ENCODE measurements at places on chromosomes 3 and 15. TPM values are rescaled to one million over a fixed set of nuclear protein-coding genes. Genes with fewer than 3 reads are reported as not detected.

The XCR1 gene
- not detected for total RNA-seq

The CNTN3 gene
- total RNA-seq: 2.1 TPM

The LMAN1L gene
- total RNA-seq: not detected

The GPR27 gene
- 5.5 TPM for total RNA-seq

GRCh38 chr15:75178938-75179745 is 22.5 kb upstream of the C15orf39 start:
- peaks cover 2% of the 10 kb centered on the region for H3K36me3 ChIP-seq
- H3K27me3 ChIP-seq: peaks cover 7% of the 10 kb centered on the region
- H3K4me1 ChIP-seq: peaks cover 42% of the 10 kb centered on the region

DNA sequence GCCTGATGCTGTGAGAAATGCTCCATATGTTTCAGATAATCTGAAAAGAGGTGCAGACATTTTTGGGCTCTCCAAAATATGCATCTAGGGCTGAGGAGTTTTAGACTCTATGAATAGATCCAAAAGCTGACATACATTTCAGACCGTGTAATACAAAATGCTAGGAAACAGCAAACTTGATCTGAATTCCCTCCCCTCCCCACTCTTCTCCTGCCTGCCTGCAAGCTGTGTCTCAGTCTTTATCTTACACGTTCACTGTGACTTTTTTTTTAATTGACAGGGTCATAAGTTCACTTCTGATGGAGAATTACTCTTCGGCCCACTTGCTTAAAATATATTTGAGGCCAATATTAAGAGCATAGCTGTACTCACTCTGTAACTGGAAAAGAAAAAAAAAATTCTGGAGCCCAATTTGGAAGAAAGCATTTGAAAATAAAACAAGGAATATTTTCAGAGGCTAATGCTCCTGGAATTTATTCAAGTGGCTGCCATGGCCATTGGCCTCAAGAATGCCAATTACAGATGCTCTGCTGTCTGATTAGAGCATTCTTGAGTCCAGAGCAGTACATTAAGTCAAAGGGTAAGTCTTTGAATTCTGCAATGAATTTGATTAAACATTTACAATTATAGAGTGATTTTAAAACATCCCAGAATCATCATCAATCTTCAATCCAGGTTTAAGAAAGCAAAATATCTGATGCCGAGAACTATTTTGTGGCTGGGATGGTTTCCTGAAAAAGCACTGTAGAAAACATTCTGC is 146.2 kb upstream of the SEMA6D start:
- no peaks in the 10 kb centered on the region for H3K27me3 ChIP-seq
- DNase-seq: no peak
- peaks cover 20% of the 10 kb centered on the region for H3K4me1 ChIP-seq
- H3K4me3 ChIP-seq: no peak overlapping the region
- no peaks in the 10 kb centered on the region for H3K36me3 ChIP-seq

GRCh38 chr3:126567696-126568438 is 9.1 kb upstream of the C3orf22 start:
- no peaks in the 10 kb centered on the region for H3K4me1 ChIP-seq
- peaks cover 5% of the 10 kb centered on the region for H3K27me3 ChIP-seq
- H3K36me3 ChIP-seq: no peaks in the 10 kb centered on the region
- H3K27ac ChIP-seq: no peak overlapping the region
- no peak overlapping the region for H3K4me3 ChIP-seq

GRCh38 chr3:51955175-51955892 is at the start of gene GPR62:
GPR62 (plus strand) TSS chr3:51955381; CDS start chr3:51955653, 272 bp downstream.
- H3K27me3 ChIP-seq: peaks cover 5% of the 10 kb centered on the region
- H3K36me3 ChIP-seq: peaks cover 3% of the 10 kb centered on the region
- no peaks in the 10 kb centered on the region for H3K4me1 ChIP-seq
- no peak within 1 kb of the TSS for H3K27ac ChIP-seq

GRCh38 chr3:191425322-191425734 is 35.6 kb upstream of the PYDC2 start:
- no peak overlapping the region for H3K27ac ChIP-seq
- H3K27me3 ChIP-seq: peaks cover 18% of the 10 kb centered on the region
- H3K4me1 ChIP-seq: no peaks in the 10 kb centered on the region

GRCh38 chr15:62094388-62094787 is 27.6 kb downstream of the C2CD4A start:
- no peaks in the 10 kb centered on the region for H3K36me3 ChIP-seq
- H3K27ac ChIP-seq: no peak overlapping the region
- peaks cover 2% of the 10 kb centered on the region for H3K27me3 ChIP-seq
- no peak overlapping the region for H3K4me3 ChIP-seq
- peaks cover 7% of the 10 kb centered on the region for H3K4me1 ChIP-seq

DNA sequence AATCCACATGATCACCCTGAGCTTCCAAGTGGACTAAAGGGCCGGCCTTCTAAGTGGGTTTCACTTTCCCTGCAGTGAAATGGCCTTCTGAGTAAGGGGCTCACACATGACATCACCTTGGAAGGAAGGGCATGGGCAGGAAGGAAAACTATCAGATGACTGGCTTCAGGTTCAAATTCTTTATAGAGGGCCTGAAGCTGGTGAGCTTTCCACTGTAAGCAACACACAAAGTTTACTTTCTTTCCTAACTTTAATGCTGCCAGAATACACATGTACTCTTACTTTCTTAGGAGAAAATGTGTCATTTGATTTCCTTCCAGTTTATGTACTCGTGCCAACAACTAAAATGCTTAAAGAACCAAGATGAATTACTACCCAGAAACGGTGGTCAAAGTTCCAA is 475.6 kb downstream of the FOXP1 start:
- H3K27ac ChIP-seq: peak overlapping the region; percentile 99
- H3K4me1 ChIP-seq: peaks cover 89% of the 10 kb centered on the region
- DNase-seq: no peak

GRCh38 chr15:70079888-70080287 is 17.8 kb downstream of the TLE3 start:
- H3K4me3 ChIP-seq: no peak overlapping the region
- no peaks in the 10 kb centered on the region for H3K27me3 ChIP-seq
- DNase-seq: no peak
- H3K36me3 ChIP-seq: peaks cover 39% of the 10 kb centered on the region
- H3K4me1 ChIP-seq: peaks cover 22% of the 10 kb centered on the region

GRCh38 chr3:37753428-37753827 is 108.3 kb upstream of the CTDSPL start:
- peaks cover 7% of the 10 kb centered on the region for H3K36me3 ChIP-seq
- no peak overlapping the region for H3K4me3 ChIP-seq
- no peaks in the 10 kb centered on the region for H3K4me1 ChIP-seq
- H3K27ac ChIP-seq: no peak overlapping the region
- H3K27me3 ChIP-seq: peaks cover 49% of the 10 kb centered on the region

DNA sequence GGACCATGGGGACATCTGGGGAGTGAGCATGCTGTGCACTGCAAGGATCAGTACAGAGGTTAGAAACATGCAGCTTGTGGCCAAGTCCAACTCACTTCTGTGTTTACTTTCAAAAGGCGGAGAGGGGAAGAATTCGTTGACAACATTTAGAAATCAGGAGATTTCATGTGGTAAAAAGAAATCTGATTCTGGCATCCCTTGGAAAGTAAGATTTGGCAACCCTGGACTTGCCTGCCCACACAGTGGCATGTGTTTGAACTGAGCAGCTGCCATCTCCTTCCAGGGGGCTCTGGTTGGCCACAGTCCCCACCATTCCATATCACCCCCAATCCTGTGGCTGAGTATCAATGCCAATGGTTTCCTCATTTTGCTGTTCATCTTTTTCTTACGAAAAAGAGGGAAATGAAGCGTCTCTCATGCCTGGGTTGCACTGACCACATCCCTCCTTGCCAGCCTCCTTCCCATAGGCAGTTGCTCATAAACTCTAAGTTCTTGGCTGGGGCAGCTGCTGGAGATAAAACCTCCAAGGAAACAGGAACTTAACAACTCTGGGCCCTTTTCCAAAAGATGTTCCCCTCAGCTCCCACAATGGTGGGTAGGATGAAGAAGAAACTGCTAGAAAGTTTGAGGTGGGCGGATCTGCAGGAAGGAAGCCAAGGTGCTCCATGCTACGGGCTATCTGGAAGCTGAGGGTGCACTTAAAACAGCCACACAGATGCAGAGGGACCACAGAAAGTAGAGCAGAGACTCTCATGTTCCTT is 29.2 kb downstream of the SLC6A11 start:
- no peak overlapping the region for H3K4me3 ChIP-seq
- H3K27ac ChIP-seq: no peak overlapping the region
- DNase-seq: no peak
- H3K27me3 ChIP-seq: peaks cover 70% of the 10 kb centered on the region
- no peaks in the 10 kb centered on the region for H3K4me1 ChIP-seq

GRCh38 chr15:63497642-63498467 is 6.5 kb upstream of the USP3 start:
- H3K4me1 ChIP-seq: peaks cover 30% of the 10 kb centered on the region
- H3K36me3 ChIP-seq: no peaks in the 10 kb centered on the region
- H3K4me3 ChIP-seq: no peak overlapping the region
- H3K27me3 ChIP-seq: peaks cover 7% of the 10 kb centered on the region
- DNase-seq: no peak

DNA sequence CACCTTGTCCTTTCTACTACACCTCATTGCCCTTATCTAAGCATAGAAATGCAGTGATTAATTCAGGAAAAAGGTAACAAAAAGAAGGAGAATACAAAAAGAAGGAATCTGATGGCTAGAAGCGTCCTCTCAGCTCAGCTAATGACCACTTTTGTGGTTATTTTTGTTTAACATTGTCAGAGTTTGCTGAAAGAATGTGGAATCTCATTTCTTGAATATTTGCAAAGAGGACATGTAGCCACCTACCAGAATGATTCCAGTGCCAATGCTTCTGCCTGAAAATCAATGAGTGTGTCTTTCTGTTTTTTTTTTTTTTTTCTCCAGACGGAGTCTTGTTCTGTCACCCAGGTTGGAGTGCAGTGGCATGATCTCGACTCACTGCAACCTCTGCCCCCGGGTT is 24.5 kb downstream of the NANOGP8 start:
- no peaks in the 10 kb centered on the region for H3K36me3 ChIP-seq
- H3K27me3 ChIP-seq: no peaks in the 10 kb centered on the region
- H3K27ac ChIP-seq: no peak overlapping the region
- no peak for DNase-seq
- H3K4me3 ChIP-seq: no peak overlapping the region
- H3K4me1 ChIP-seq: peaks cover 2% of the 10 kb centered on the region

GRCh38 chr3:158909870-158910269 is 108.0 kb downstream of the MFSD1 start:
- DNase-seq: no peak
- no peak overlapping the region for H3K27ac ChIP-seq
- no peak overlapping the region for H3K4me3 ChIP-seq
- H3K36me3 ChIP-seq: no peaks in the 10 kb centered on the region
- H3K27me3 ChIP-seq: peaks cover 24% of the 10 kb centered on the region

DNA sequence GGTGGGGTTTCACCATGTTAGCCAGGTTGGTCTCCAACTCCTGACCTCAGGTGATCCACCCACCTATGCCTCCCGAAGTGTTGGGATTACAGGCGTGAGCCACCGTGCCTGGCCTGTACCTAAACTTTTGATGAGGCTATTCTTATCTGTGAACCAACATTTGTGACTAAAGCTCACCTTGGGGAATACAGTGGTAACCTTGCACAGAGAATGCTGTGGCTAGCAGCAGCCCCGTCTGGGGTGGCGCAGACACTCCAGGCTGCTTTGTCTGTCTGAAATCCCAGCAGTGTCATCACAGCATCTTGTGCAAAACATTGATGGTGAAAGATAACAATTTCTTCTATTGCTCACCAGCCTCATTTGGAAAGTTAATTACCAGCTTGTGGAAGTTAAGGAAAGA is 58.9 kb downstream of the CMTM8 start:
- peaks cover 5% of the 10 kb centered on the region for H3K4me1 ChIP-seq
- H3K4me3 ChIP-seq: no peak overlapping the region
- H3K27ac ChIP-seq: no peak overlapping the region
- H3K36me3 ChIP-seq: no peaks in the 10 kb centered on the region
- H3K27me3 ChIP-seq: no peaks in the 10 kb centered on the region

GRCh38 chr15:70835415-70835814 is 18.5 kb downstream of the LARP6 start:
- peak overlapping the region; percentile 98 for H3K27ac ChIP-seq
- H3K4me3 ChIP-seq: no peak overlapping the region
- peaks cover 38% of the 10 kb centered on the region for H3K36me3 ChIP-seq
- no peak for DNase-seq

GRCh38 chr3:99865321-99865720 is 47.7 kb downstream of the CMSS1 start:
- H3K27ac ChIP-seq: peak overlapping the region; percentile 94
- peaks cover 35% of the 10 kb centered on the region for H3K36me3 ChIP-seq
- H3K4me1 ChIP-seq: peaks cover 97% of the 10 kb centered on the region
- no peaks in the 10 kb centered on the region for H3K27me3 ChIP-seq

DNA sequence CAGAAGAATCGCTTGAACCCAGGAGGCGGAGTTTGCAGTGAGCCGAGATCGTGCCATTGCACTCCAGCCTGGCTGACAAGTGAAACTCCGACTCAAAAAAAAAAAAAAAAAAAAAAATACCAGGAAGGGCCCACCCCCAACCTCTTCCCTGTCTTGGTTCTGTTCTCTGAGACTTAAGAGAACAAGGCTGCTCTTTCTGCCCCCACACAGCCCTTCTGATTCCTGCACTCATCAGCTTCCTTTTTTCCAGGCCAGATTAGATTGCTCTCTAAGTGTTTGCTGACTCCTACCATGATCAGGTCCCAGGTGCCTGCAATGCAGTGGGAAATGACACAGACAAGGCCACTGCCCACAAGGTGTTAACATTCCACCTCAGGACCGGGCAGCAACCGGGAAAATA is 13.0 kb downstream of the TMEM44 start:
- no peak for DNase-seq
- H3K27me3 ChIP-seq: no peaks in the 10 kb centered on the region
- no peak overlapping the region for H3K4me3 ChIP-seq
- no peaks in the 10 kb centered on the region for H3K4me1 ChIP-seq
- no peak overlapping the region for H3K27ac ChIP-seq
- peaks cover 16% of the 10 kb centered on the region for H3K36me3 ChIP-seq

DNA sequence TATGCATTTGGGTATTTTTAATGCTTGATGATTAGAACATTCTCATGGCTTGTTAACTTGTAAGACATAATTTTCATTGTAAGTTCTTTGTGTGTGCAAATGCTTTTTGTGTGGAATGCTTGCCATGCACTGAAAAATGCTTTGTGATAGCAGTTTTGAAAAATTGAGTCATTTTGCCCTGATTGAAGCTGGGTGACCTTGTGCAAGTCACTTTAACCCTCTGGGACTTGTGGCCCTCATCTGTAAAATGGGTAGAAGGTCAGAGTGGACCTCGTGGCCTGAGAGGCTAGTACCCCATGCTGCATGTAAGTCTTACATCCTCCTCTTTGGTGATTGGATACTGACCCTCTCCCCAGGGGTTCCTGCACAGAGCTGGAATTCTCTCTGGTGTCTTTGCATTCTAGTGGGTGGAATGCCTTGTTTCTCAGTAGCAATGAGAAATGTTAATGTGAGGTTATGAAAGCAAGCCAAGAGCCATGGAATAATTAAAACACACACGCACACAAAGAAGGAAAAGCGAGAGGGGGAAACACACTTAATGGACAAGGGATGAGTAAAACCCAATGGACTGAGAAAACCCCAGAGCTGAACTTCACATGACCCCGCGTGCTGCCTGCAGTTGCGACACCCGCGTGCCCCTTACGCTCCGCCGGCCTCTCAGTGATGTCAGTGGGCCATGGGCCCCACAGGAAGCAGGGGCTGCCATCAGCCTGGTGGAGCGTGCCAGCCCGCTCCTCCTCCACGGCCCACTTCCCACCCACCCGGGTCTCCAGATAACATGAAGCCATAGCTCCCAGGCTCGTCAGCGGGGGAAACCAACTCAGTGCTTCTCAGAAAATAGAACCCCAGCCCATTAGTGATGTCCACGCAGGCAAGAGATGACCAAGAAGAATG is 44.0 kb downstream of the SMAD3 start:
- H3K4me3 ChIP-seq: peak overlapping the region; percentile 10
- DNase-seq: no peak
- H3K27ac ChIP-seq: peak overlapping the region; percentile 93
- peaks cover 68% of the 10 kb centered on the region for H3K4me1 ChIP-seq
